ENCODE measurements at places on chromosomes 13 and 19. TPM values are rescaled to one million over a fixed set of nuclear protein-coding genes. Genes with fewer than 3 reads are reported as not detected.

IZUMO1 gene
- total RNA-seq, result not detected

IRS2 gene
- 18.2 TPM for total RNA-seq

LILRA1 gene
- total RNA-seq, result not detected

SHC2 gene
- total RNA-seq, result 1.1 TPM

PLEKHJ1 gene
- total RNA-seq, result 55.2 TPM

TMED1 gene
- 26.6 TPM for total RNA-seq

ONECUT3 gene
- total RNA-seq, result not detected

FNDC3A gene
- total RNA-seq, result 19.3 TPM

RXFP2 gene
- not detected for total RNA-seq

ZNF667 gene
- total RNA-seq, result not detected

NAPSA gene
- 0.94 TPM for total RNA-seq

NLRP12 gene
- total RNA-seq, result not detected

CFAP97D2 gene
- not detected for total RNA-seq

SMIM24 gene
- total RNA-seq, result 0.70 TPM

HOMER3 gene
- 33.3 TPM for total RNA-seq

SERPINE3 gene
- total RNA-seq, result not detected

INSR gene
- 2.6 TPM for total RNA-seq

PTPRH gene
- 4.3 TPM for total RNA-seq

ZNF585A gene
- 7.1 TPM for total RNA-seq

TPTE2 gene
- not detected for total RNA-seq

SYCN gene
- total RNA-seq, result not detected

NCAN gene
- 0.03 TPM for total RNA-seq

SULT2A1 gene
- not detected for total RNA-seq

RFPL4A gene
- total RNA-seq, result 0.22 TPM

VSTM1 gene
- 0.24 TPM for total RNA-seq

SIX5 gene
- 27.8 TPM for total RNA-seq

RNF225 gene
- 0.23 TPM for total RNA-seq

Measured in A549 treated with RU486 at 1 μM for 4 hours (cell line).